Pulmonary artery endothelial cell (primary cell): ENCODE measurements at places on chromosomes 11 and 22. TPM values are rescaled to one million over a fixed set of nuclear protein-coding genes. Genes with fewer than 3 reads are reported as not detected.

Gene MRPL40
- 41.2 and 45.6 TPM in 2 replicates for total RNA-seq

Gene OR5P2
- total RNA-seq = not detected in 2 replicates

Gene SLC25A18
- not detected in 2 replicates for total RNA-seq

Gene GLYAT
- not detected in 2 replicates for total RNA-seq

Gene CPSF7
- 13.0 and 16.4 TPM in 2 replicates for total RNA-seq
